Neural crest cell (in vitro differentiated cells): ENCODE measurements at places on chromosomes 4 and X.

GRCh38 chrX:100680756-100681155, 36.8 kb downstream of the SRPX2 start:
- DNase-seq = no peak

- DNase-seq = no peak
Observed at GRCh38 chr4:170038769-170039168, 12.6 kb upstream of the MFAP3L start.

GRCh38 chr4:53960843-53961242, 103.6 kb downstream of the CHIC2 start:
- DNase-seq = no peak

DNA sequence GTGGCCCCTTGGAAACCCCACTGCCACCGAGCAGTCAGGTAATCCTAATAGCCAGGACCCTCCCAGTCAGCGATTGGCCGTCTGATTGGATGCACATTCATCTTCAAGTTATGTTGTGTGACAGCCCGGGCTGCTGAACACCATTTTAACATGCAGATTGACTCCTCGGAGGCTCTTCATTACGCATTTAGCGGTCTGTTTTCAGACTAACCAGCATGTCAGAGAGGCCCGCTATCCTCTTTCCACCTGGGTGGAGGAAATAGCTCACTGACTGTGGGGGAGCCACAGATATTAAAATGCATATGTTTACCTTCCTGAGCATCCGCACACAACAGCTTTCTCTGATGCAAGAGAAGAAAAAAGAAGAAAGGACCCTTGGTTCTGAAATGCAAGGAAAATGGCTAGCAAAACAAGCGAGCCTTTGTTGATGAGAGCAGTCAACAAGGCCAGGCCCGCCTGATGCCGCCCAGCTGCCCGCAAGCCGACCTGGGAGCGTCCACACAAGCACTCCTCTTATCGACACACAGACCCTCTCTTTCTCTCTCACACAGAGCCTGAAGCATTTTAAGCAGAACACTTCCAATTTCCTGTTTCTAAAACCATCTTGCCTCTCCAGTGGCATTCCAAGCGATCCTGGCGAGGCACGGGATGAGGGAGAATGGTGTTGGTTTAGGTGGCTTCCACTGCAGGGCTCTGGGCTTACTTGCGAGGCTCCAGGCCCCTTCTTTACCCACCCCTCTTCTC, 118.3 kb downstream of the MGST2 start:
- DNase-seq = peak; percentile 38

- no peak for DNase-seq
Observed at GRCh38 chr4:26071688-26072087, 157.7 kb downstream of the SMIM20 start.

GRCh38 chrX:15056044-15056443, 182.8 kb downstream of the MOSPD2 start:
- no peak for DNase-seq

- no peak for DNase-seq
Observed at GRCh38 chr4:40594261-40595178, 35.1 kb downstream of the RBM47 start.

- no peak for DNase-seq
Observed at GRCh38 chr4:69056150-69056549, 40.1 kb upstream of the UGT2B7 start.

- no peak for DNase-seq
Observed at GRCh38 chr4:159860945-159861344, 758.1 kb downstream of the RAPGEF2 start.

DNA sequence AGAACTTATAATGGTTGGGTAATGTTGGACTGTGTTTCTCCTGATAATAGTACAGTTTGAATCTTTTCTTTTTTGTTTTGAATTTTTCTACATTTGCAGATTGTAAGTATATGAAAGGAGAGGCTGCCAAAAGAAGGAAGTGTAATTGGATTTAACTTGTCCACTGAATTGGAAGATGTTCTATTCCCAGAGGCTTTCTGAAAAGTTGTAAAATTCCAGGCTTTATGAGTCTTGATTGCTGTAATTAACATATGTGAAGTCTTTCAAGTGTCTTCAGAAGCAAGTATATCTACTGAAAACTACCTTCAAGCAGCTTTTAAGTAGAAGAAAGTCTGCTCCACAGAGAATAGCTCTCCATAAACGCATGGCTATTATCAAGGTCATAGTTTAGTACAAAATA, 2456.4 kb downstream of the PCDH7 start:
- DNase-seq = no peak

DNA sequence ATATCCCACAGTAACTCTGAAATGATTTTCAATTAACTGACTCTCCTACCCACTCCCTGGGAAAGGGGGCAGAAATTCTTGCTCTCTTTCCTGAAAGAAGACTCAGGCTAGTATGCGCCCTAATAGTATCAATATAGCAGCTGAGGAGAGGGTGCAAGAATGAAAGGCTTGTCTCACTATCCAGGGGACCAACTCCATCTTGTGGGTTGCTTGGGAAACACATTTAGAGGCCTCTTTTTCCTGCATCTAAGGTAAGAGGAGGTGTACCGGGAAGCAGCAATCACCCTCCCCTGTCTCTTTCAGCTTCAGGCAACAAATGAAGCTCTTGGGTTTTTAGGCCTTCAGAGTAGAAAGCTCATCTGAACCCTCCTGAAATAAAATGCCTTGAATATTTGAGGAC, 11.3 kb downstream of the TMEM255A start:
- no peak for DNase-seq

GRCh38 chr4:54065282-54066087, 1.1 kb upstream of the CHIC2 start:
- DNase-seq = no peak

- DNase-seq = no peak
Observed at GRCh38 chr4:88382621-88383020, 4.0 kb downstream of the HERC6 start.

DNA sequence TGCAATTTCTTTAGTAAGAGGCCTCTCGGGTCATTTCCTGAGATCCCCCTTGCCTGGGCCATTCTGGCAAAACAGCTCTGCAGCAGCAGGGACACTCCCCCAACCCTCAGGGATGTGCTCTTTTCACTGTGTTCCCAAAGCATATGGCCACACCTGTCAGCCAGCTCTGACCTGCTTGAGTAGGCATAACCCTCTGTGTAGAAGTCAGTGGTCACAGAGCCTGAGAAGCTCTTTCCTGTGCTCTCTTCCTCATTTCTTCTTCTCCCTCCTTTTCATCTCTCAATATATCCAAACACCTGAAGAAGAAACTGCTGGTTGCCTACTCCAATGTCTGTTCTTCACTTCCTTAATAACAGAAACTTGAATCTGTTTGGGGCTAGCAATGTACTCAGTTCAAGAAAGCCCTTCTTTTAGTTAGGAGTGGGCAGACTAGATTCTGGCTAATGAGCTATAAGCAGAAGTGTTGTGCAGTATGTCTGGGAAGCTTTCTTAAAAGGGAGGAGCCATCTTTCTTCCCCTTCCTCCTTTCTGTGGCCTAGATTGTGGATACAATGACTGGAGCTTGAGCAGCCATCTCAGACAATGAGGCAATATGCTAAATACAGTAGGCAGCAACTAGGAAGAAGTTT, 73.3 kb downstream of the PRPS1 start:
- no peak for DNase-seq

GRCh38 chrX:1388651-1389050, 3.3 kb downstream of the SLC25A6 start:
- no peak for DNase-seq

GRCh38 chrX:5051831-5052491, 1176.7 kb downstream of the NLGN4X start:
- no peak for DNase-seq

GRCh38 chr4:175511861-175512260, 300.2 kb downstream of the GPM6A start:
- DNase-seq = no peak

DNA sequence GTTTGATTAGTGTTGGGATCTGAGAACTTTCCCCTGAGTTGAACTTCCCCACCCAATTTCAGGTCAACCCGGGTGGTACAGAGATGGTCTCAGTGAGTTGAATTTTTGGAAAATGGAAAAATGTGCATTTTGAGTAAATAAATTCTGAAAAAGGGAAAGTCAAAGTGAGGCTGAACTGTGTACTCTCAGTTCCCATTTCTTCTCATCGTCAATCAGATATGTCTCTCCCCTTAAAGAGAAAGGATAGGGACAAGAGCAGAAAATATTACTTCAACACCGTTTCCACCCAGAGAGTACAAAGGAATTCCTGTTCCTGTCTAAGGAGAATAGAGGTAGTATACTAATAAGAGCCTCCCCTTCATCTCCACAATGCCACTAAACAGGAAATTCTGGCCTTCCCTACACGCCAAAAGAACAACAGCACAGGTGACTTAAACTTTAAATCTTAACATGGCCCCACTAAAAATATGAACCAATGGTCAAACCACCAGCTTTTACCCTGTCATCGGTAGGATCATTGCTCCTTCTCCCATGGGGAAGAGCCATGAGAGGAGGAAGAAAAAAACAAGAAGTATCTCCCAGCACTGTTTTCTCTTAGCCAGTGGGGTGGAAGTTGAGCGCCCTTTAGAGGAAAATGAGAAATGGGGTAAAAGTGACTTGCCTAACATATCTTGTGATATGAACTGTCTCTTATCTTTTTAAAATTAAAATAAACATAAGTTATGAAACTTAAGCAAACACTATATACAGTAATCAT, 30.3 kb downstream of the BMP3 start:
- DNase-seq = no peak

- DNase-seq = no peak
Observed at GRCh38 chrX:101395789-101396188, 5.0 kb downstream of the RPL36A start.

GRCh38 chrX:131795442-131796229, 227.5 kb upstream of the STK26 start:
- DNase-seq = no peak

DNA sequence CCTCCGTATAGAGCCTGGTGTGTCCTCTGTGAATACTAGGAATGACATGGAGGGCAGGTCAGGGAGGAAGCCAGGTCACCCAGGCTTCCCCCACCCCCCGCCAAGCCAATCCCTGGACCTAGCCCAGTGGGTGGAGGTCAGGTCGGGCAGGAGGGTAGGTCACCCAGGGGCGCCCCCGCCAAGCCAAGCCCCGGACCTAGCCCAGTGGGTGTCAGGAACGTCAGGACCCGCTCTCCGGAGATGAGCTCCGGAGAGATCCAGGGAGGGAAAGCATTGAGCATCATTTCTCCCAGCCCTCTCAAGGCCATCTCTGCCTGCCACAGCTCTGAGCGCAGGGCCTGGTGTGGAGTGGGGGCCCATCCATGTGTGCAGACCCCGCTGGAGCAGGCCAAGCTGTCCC, 48.6 kb downstream of the WFS1 start:
- DNase-seq = no peak

GRCh38 chr4:127055357-127055756, 577.4 kb upstream of the INTU start:
- DNase-seq = no peak

GRCh38 chr4:2623442-2623841, 87.0 kb downstream of the FAM193A start:
- DNase-seq = no peak

DNA sequence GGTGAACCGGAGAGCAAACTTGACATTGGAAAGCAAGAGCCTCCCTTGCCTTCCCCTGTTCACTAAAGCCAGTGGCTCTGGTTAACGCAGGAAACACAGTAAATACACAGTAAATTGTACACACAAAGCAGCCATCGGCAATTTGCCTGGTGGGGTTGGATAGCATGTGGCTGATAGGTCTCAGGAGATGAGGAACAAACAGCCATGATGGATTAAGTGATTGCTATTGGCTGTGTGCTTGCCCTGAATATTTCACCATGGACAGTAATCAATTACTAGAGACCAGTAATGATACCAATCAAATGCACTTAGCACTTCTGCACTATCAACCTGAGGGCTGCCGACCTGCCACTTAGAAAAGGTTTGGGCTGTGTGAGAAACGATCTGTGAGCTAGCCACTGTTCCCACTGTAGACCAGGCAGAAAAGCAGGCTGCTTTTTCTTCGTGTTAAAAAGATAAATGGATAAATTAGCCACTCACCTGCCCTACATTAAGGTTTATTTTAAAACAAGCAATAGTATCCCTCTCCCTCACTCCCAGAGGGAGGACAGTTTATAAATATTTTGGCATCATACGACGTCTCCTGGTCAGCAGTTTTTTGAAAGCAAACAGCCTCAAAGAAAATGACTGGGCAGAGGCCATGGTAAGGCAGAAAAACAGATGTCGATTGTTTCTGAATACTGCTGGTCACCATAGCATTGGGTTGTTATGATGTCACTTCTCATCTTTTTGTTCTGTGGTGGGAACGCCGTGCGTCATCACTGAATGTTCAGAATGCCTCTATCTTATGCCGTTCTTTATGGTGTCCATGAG, 167.1 kb downstream of the MAML3 start:
- DNase-seq = no peak

- DNase-seq = no peak
Observed at GRCh38 chr4:68736813-68737212, 66.4 kb upstream of the UGT2B15 start.

DNA sequence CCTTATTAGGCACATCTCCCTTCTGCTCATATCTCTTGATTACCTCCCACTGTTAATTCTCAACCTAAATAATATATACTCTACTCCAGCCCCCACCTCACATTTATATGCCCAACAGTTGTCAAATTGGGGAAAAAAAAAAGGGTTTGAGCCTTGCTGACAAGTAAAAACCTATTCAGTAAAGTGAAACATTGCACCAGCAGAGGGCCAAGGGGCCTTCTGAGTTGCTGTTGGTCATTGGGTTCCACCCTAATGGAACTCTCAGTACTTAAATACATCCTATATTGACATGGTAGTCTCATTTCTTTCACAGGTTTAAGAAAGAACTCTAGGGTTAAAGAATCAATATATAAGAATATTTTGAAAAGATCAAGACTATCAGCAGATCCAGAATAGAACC, 362.2 kb downstream of the SMARCA1 start:
- no peak for DNase-seq

- DNase-seq = peak; percentile 2
Observed at GRCh38 chrX:1767026-1767425, 152.2 kb downstream of the ASMT start.

DNA sequence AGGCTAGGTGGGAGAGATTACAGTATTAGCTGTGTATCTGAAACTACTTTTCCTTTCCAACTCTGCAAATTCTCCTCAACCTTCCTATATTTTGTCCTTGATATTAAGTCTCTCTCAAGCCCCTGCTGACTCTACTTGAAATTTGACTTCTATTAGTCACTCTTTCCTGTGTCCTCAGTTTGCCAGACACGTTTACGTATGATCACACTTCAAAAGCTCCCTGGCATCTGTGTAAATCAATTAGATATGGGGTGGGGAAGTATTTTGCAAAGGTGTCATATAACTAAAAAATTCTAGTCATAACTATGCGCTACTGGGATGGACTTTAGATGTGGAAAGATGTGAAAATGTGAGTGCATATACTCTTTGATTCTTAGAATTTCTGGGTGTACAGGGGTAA, 67.4 kb upstream of the ARHGAP24 start:
- no peak for DNase-seq

- no peak for DNase-seq
Observed at GRCh38 chr4:87192145-87192919, 28.1 kb downstream of the KLHL8 start.

DNA sequence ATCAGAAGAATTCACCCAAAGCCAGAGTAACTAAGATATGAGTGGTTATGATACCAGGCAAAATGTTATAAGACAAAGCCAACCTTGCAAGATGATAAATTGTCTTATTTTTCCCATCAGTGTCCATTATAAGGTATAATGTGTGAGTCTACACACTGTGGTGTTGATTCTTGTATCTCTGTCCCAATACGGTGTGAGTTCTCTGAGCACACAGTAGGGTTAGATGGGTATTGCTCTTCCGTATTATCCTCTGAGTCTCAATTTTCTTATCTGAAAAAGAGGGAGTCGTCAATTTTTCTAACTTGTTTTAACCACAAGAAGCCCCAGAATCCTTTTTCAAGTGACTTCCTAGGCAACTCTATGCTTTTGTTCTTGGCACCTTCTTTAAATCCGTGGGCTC, 69.9 kb downstream of the HMGB2 start:
- no peak for DNase-seq
